ENCODE measurements at places on chromosomes 11 and 22. TPM values are rescaled to one million over a fixed set of nuclear protein-coding genes. Genes with fewer than 3 reads are reported as not detected.

DNA sequence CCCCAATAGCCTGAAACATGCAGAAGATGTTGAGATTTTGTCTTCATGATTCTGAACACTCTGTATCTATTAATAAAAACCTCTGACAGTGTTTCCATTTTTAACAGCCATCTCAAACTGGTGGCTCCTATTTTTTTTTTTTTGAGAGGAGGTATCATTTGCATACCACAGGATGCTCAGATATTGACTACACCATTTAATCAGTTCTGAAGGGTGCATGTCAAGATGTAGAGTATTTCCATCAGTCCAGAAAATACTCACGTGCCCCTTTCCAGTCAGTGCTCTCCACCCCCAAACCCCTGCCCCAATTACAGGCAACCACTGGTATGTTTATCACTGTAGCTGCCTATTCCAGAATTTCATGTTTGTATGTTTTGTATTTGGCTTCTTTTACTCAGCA, 85.3 kb upstream of the SORL1-AS1 start:
- no peak for DNase-seq

DNA sequence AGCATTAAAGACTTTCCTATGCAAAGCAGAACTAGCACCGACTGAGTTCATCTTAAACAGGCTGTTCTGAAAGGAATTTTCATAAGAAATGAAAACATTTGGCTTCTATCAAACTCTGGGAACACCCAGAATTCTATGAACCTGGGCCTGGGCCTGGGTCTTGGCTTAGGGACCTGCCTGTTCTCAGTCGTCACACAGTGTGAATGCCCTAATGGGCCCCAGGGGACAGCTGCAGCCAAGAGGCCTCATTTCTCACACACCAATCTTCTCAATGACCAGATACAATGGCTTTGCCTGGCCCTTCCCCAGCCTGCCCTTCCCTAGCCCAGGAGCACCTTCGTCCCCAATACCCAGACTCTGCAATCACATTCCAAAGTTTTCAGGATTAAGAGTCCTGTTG, 234.9 kb upstream of the ARHGAP20 start:
- no peak for DNase-seq

SMPD1 gene
- total RNA-seq, result 25.9 TPM

MS4A12 gene
- total RNA-seq, result not detected

All from liver (tissue), 10 donors.